Stimulated activated CD4-positive, alpha-beta T cell treated with anti-CD3 and anti-CD28 coated beads, TNF-alpha, amount 100 ng/mL, for 24 hours (primary cell): ENCODE measurements at places on chromosomes 1 and 21.

DNA sequence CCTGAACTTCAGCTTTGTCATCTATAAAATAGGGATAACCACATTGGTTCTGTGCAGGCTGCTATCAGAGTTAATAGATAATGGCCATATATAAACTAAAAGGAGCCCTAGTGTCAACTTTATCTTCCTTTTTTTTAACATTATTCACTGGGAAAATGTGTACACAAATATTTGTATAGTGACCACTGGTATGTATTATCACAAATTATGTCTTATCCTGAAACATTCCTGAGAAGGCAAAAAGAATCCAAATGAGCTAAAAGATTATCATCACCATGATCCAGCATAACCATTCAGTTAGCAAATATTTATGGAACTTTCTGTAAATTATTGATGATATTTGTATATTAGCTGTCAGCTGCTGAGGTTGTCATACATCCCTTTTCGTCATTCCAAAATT is 16.6 kb downstream of the ANGPTL3 start:
- no peak for DNase-seq

GRCh38 chr1:155645034-155645598 is 35.1 kb downstream of the MSTO1 start:
- DNase-seq: no peak

GRCh38 chr1:203055161-203055799 is 29.0 kb downstream of the PPFIA4 start:
- no peak for DNase-seq

DNA sequence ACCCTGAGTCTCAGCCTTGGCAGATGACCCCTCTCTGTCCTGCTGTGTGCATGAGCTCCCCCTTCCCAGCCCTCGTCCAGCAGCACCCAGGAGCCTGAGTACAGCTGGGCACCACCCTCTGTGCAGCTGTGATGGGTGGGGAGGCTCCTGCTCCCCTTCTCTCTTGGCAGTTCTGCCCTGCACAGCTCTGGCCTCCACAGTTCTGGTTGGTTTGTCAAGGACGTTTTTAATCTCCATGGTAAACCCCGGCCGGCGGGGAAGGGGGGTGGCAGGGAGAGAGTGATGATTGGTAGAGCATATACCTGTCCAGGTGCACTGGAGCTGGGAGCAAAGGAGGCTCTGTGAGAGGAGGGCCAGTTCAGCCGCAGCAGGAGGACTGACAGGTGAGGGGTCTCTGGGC is at the start of gene CLCNKA:
Gene CLCNKA, plus strand, starts transcription at position 356 of the 400 bp plus-strand sequence. CDS start 584 bp downstream, outside the sequence.
- DNase-seq: no peak

- no peak for DNase-seq
Observed at GRCh38 chr1:208888376-208888775, 644.2 kb upstream of the PLXNA2 start.

DNA sequence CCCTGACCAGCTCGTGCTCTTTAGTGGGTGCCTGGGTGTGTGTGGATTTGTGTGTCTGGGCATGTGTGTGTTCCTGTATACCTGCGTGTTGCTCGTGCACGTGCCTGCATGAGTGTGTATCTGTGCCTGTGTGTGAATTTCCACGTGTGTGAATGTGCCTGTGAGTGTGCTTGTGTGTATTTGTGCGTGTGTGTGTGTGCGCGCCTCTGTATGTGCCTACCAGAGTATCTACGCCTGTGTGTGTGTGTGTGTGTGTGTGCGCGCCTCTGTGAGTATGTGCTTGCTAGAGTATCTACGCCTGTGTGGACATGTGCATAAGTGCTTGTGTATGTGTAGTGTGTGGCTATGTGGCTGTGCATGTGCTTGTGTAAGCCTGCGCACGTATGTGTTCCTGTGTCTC is 691 bp upstream of the SELENBP1 start:
- no peak for DNase-seq
